ENCODE measurements at places on chromosomes 2 and 18. TPM values are rescaled to one million over a fixed set of nuclear protein-coding genes. Genes with fewer than 3 reads are reported as not detected.

The LIMS3 gene
- total RNA-seq: 1.2 TPM

The EXOC6B gene
- total RNA-seq: 11.8 TPM

The GTF2A1L gene
- total RNA-seq: 0.45 TPM

The PARD3B gene
- 2.5 TPM for total RNA-seq

The PRSS56 gene
- total RNA-seq: not detected

The POTEI gene
- not detected for total RNA-seq

The C2orf72 gene
- not detected for total RNA-seq

The SKOR2 gene
- not detected for total RNA-seq

All from bronchus fibroblast of lung (primary cell).